ENCODE measurements at places on chromosomes 1 and 21. TPM values are rescaled to one million over a fixed set of nuclear protein-coding genes. Genes with fewer than 3 reads are reported as not detected.

DNA sequence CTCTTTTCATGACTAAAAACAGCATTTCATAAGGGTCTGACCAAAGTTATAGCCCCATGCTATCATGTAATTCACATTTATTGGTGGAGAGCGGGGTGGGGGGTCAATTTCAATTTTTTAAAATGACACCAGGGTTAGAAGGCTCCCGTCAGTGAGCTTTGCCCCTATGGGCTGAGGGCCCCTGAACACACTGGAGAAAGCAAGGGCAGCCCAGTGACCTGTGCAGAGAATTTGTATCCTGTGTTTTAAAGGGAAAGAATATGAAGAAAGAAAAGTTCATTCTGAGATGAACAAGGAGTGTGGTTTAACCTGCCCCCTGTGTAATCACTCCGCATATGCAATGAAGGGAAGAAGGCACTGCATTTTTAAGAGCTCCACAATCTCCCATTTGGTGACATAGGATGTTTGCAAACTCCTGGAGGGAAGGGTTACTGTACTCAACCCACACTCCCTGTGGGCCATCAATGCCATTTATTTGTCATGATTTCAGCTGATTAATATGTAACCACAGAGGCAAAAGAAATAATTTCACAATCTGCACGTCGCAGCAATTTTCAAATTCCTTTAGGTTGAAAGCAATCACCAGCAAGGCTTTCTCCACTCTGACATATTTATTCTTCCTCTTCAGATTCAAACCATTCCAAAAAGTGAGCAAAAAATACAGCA, 95.6 kb downstream of the ZNF281 start:
- no peak overlapping the region for H3K27ac ChIP-seq
- no peak for DNase-seq
- peaks cover 12% of the 10 kb centered on the region for H3K27me3 ChIP-seq
- H3K4me1 ChIP-seq = no peaks in the 10 kb centered on the region
- no peaks in the 10 kb centered on the region for H3K36me3 ChIP-seq
- no peak overlapping the region for H3K4me3 ChIP-seq

The CD1C gene
- total RNA-seq = not detected

The NOTCH2 gene
- total RNA-seq = 54.2 TPM

DNA sequence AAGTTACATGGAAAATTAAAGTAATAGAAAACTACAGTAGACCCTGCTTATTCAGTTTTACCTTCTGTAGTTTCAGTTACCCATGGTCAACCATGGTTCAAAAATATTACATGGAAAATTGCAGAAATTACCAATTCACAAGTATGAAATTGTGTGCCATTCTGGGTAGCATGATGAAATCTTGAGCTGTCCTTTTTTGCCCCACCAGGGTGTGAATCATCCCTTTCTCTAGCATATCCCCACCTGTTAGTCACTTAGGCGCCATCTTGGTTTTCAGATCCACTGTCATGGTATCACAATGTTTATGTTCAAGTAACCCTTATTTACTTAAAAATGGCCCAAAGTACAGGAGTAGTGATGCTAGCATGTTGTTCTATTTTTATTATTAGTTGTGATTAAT, 3.5 kb upstream of the LRIF1 start:
- H3K36me3 ChIP-seq = no peaks in the 10 kb centered on the region
- DNase-seq = no peak
- peaks cover 19% of the 10 kb centered on the region for H3K4me1 ChIP-seq
- no peak overlapping the region for H3K4me3 ChIP-seq
- H3K27ac ChIP-seq = no peak overlapping the region

The VHLL gene
- total RNA-seq = not detected

The CDCA8 gene
- 1.3 TPM for total RNA-seq

DNA sequence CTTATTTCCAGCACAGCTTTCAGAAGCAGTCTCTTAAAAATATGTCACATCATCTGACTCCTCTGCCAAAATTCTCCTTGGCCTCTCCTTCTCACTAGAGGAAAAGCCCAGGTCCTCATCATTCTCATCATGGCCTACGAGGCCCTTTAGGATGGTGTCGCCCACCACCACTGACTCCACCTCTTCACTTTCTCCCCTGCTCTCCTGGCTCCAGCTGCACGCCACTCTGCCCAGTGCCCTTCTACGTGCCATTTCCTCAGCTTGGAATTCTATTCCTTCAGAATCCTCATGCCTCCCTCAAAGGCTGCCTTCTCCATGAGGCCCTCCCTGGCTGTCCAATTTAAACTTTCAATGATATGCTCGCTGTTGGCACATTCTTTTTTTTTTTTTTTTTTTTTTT, 25.3 kb upstream of the BTG2 start:
- no peaks in the 10 kb centered on the region for H3K27me3 ChIP-seq
- no peak overlapping the region for H3K27ac ChIP-seq
- H3K36me3 ChIP-seq = no peaks in the 10 kb centered on the region
- H3K4me1 ChIP-seq = peaks cover 25% of the 10 kb centered on the region
- no peak for DNase-seq
